ENCODE measurements at places on chromosomes 7 and 10.

GRCh38 chr10:33453081-33454025 is 118.9 kb upstream of the NRP1 start:
- DNase-seq, result no peak

- no peak for DNase-seq
Measured at GRCh38 chr10:106185951-106186350, 978.6 kb downstream of the SORCS1 start.

GRCh38 chr10:32386623-32387260 is 39.8 kb upstream of the EPC1 start:
- no peak for DNase-seq

DNA sequence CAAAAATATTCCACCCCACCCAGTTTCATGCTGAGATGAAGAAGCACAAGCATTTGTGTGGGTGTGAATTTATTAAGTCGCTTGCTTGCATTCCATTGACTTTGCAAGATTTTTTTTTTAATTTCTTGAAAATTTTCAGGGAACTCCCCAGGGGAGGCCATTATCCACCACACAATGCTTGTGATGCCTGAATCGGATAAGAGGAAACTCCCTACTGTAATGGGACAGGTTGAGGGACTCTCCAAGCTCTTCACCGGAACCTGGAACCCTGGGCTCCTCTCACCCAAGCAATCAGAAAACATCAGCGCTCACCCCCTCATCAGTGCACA is 153.6 kb upstream of the ZMIZ1 start:
- DNase-seq, result no peak

DNA sequence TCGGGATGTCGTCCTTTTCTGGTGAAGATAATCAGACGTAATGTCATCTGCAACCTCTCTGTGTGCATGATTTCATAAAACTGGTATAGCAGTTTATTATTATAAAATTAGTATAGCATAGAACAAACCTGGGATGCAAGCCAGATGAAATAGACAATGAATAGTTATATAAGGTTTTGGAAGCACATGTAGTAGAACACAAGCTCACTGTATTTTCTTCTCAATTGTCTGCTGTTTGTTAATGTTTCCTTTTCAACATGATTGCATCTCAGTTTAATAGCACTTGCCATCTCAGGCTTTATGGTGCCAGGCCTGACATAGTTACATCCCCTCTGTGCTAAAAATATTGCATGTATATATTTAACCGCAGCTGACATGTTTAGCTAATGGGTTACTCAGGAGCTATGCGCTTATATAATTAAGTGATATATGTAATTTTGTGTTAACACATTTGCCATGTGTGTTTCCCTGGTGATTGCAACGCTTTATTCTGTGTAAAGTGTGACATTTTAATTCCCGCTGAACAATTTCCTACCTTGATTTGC is 132.7 kb downstream of the ARID5B start:
- DNase-seq, result no peak

DNA sequence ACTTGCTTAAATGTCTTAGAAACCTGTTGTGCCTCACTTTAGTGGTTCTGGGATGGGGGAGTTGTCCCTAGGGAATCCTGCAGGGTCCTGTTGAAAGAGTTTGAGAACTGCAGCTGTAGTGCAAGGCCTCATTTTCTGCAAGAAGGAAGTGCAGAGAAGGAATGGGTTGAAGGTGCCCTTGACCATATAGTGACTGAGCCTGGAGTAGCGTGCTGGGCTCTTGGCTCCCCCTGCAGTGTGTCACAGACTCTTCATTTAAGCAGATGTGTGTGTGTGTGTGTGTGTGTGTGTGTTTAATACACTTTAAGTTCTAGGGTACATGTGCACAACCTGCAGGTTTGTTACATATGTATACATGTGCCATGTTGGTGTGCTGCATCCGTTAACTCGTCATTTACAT is 92.2 kb downstream of the GRK5 start:
- no peak for DNase-seq

DNA sequence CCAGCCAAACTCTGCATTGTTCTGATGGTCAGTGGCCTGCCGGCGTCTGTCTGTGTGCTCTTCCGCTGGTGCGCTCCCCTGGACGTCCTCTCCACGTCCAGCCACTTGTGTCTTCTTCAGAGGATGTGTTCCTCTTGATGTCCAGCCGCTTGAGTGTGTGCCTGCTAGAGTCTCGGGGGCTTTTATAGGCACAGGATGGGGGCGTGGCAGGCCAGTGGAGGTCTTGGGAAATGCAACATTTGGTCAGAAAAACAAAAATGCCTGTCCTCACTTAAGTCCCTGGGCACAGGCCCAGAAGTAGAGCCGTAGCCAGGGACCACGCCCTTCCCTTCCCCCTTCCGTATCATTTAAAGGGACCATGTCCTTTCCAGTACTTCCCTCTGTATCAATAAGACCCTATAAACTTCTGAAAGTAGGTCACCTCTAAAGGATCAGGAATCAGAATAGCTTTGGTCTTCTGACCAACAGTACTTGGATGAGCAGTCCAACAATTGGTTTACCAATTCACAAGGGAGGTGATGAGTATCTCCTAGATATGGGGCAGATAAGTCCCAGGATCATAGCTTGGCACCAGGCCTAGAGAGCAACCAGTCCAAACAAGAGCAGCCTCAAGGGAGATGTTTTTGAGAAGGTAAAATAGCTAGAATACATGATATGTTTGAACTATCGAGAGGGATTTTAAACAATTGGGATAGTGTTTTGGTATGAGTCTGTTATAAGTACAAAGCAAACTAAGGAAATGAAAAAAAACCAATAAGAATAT is 32.2 kb upstream of the PNLIPRP3 start:
- DNase-seq, result no peak

DNA sequence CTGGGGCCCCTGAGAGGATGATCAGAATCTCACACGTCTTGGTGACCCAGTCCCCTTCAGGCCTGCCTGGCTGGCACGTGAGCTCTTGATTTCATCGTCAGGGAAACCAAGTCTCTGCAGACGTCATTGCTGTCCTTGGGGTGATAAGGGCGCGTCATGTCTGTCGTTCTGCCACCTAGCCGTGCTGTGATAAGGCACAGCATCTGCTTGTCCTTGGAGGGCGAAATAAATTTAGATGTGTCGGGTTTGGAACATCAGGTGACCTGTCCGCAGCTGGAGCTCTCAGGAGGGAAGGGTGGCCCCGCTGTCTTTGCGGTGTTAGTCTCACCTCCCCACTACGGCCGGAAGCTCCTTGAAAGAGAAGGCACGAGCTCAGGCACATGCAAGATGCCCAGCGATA is 129.2 kb downstream of the GRK5 start:
- no peak for DNase-seq

GRCh38 chr7:56028942-56029630 is 22.2 kb downstream of the PSPH start:
- DNase-seq, result no peak

GRCh38 chr10:62749093-62749683 is 55.3 kb upstream of the ADO start:
- no peak for DNase-seq

GRCh38 chr10:34528320-34528719 is 286.8 kb downstream of the PARD3 start:
- DNase-seq, result no peak

GRCh38 chr7:71733107-71733870 is 601.3 kb downstream of the GALNT17 start:
- peak; percentile 7 for DNase-seq

DNA sequence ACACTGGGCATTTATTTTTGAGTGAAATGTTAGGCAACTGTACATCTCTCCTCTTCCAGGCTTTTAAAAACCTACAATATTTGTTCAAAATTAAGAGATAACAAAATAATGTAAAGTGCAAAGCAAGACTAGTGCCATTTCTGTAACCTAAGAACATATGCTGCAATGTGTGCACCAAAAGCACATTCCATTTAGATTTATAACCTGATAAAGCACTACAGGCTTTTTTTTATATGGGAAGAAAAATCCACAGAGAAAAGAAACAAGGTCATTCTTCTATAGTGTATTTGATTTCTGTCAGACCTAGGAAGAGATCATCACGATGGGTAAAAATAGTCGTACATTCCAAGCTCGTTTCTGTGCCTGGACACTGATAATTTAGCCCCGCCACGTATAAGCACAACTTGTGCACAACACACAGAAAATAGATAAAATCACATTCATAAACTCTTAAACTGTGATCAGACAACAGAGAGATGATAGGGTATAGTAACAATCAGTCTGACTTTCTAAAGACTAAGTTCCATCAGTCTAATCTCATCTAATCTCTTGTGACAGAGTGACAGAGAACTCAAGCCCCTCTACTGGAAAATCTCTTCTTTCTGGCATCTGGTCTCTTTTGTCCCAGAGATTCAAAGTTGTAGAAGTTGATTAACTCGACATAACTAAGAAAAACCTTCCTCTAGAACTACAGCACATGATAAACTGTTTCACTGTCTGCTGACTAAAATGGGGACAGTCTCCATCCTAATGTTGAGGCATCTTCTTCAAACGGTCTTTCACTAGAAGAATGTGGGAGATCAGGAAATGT is 6.7 kb downstream of the LAMB1 start:
- no peak for DNase-seq

DNA sequence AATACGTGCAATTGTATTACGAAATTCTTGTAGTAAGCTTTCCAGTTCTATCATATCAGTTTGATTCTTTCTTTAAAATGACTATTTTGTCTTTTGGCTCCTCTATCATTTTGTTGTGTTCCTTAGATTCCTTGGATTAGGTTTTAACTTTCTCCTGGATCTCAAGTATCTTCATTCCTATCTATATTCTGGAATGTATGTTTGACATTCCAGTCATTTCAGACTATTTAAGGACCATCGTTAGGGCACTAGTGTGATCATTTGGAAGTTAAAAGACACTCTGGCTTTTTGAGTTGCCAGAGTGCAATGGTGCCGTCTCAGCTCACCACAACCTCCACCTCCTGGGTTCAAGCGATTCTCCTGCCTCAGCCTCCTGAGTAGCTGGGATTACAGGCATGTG is 45.7 kb upstream of the SFTPD start:
- DNase-seq, result no peak

Measured in T-helper 22 cell (primary cell).